ENCODE measurements at places on chromosomes 4 and X.
A peak's percentile ranks its signal among the peaks of the same experiment; 100 is the strongest.

- DNase-seq = no peak
Measured at GRCh38 chrX:73758250-73758649, 195.3 kb downstream of the CHIC1 start.

- DNase-seq = no peak
Measured at GRCh38 chr4:7998447-7998846, 58.8 kb upstream of the AFAP1 start.

- DNase-seq = no peak
Measured at GRCh38 chr4:177263818-177264217, 45.9 kb upstream of the NEIL3 start.

DNA sequence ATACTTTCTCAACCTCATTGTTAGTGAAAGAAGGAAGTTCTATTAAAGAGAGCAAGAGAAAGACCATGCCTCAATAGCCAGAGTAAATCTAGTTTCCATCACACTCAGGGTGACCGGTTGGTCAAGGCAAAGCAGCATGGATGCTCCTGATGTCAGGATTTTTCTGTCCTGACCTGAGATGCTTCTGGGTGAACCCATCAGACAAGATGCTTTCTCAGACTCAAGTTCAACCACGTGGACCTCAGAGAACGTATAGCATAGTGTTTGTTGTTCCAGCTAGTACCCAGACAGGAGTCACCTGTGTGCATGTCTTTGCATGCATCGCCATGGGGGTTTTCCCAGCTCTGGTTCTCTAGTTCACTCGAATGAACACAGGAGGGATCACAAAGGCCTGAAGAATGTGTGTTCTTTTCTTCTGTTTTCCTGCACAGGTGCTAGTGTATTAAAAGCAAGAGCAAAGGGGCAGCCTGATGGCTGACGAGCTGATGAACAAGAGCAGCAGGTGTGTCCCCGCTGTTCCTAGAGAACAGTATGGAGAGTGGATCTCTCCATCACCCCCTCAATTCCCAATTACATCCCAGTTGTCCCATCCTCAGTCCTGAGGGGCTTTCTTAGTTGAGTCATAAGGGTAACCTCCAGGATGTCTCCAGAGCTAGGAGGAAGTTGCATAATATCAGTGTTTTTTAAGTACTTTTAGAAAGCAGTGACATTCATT lies 110.5 kb upstream of the ENPP6 start:
- no peak for DNase-seq

- DNase-seq = no peak
Measured at GRCh38 chrX:65745427-65745826, 78.0 kb downstream of the MSN start.

GRCh38 chr4:11650801-11651596 lies 222.3 kb upstream of the HS3ST1 start:
- peak; percentile 13 for DNase-seq

DNA sequence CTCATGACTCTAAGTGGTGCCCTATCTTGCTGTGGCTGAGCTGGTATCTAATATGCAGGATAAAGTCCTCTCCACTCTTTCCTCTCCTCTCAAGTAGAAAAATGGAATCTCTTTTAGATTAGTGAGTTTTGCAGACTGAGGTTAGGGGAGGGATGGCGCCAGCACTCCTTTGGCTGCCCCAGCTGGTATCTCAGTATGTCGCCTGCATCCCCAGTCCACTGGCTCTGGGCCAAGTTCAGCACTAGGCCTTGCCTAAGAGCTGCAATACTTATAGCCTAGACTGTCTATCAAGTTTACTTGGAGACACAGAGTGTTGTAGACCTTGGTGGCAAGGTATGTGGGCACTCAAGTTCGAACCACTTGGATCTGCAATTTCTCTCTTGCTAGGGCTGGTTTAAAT lies 351.3 kb downstream of the NAP1L3 start:
- peak; percentile 8 for DNase-seq

- no peak for DNase-seq
Measured at GRCh38 chr4:141731481-141731880, 95.1 kb downstream of the IL15 start.

- no peak for DNase-seq
Measured at GRCh38 chr4:45119376-45119775, 393.0 kb upstream of the GNPDA2 start.

- DNase-seq = no peak
Measured at GRCh38 chr4:151048913-151049312, 33.8 kb upstream of the LRBA start.

- DNase-seq = no peak
Measured at GRCh38 chr4:41268721-41269517, 12.2 kb downstream of the UCHL1 start.

DNA sequence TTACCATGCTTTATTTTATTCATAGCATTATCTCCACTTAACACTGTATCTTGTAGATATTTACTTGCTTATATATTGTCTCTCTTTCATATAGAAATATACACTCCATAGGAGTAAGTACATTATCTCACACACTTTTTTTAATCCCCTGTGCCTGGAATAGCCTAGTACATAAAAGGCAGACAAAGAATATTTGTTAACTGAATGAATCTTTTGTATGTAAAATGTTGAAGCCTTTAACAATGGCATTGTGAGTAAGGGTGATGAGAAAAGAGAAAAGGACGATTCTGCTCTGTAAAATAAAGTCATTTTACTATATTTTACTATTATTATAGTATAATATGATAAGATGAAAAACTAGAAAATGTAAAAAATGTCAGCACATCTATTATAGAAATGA lies 97.7 kb upstream of the PDHA2 start:
- DNase-seq = no peak

DNA sequence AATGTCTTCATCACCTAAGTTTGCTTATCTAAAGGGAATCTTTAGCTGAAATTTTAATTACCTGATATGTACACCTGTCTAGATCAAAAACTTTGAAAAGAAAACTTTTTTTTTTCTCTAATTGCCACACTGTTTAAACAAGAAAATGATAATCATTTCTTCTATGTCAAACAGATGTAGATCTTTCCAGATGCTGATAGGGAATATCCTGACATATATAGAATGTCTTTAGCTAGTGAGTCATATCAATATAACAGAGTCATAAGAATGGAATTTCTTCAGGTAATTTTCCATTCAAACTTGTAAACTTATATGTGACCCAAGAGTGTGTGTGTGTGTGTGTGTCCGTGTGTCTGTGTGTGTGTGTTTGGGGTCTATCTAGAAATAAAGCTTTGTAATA lies 271.9 kb downstream of the GPM6A start:
- no peak for DNase-seq

DNA sequence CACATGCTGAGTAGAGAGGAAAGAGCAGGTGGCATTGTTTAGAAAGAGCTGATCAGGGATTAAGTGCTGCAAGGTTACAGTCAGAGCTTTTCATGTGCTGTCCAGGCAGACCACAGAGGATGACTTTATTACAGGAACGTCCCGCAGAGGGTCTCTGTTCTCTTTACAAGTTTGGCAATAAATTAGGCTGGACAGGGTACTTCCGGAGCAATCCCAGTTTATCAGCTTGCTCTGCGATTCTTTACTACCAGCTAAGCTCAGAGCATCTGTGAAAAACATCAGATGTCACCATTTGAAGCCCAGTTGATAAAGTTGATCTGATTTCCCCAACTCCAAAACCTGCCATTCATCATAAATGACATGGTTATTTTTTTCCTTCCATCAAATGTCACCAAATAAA lies 633.1 kb downstream of the NLGN4X start:
- no peak for DNase-seq

- peak; percentile 82 for DNase-seq
Measured at GRCh38 chrX:133781174-133781573, 204.2 kb downstream of the GPC3 start.

DNA sequence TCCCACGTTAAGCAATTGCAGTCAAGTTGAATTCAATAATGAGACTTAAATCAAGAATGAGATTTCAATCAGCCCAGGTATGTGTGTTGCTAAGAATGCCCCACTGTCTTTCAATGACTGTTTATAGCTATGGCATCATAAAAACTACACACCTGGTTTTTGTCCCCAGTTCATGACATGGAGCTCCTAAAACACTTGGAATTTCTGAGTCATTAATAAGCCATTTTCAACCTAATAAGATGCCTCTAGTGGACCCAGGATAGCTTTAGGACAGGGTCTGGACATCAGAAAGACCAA lies 72.7 kb upstream of the STS start:
- DNase-seq = no peak

- no peak for DNase-seq
Measured at GRCh38 chr4:154344686-154345085, 146.9 kb downstream of the DCHS2 start.

- no peak for DNase-seq
Measured at GRCh38 chr4:175951794-175952193, 113.8 kb upstream of the WDR17 start.
